ENCODE measurements at places on chromosomes 4 and X. TPM values are rescaled to one million over a fixed set of nuclear protein-coding genes. Genes with fewer than 3 reads are reported as not detected.

GRCh38 chrX:137847376-137847775 is 281.4 kb downstream of the ZIC3 start:
- no peak for DNase-seq
- no peaks in the 10 kb centered on the region for H3K4me1 ChIP-seq
- no peaks in the 10 kb centered on the region for H3K36me3 ChIP-seq
- no peaks in the 10 kb centered on the region for H3K27me3 ChIP-seq
- H3K27ac ChIP-seq: no peak overlapping the region
- H3K4me3 ChIP-seq: no peak overlapping the region

DNA sequence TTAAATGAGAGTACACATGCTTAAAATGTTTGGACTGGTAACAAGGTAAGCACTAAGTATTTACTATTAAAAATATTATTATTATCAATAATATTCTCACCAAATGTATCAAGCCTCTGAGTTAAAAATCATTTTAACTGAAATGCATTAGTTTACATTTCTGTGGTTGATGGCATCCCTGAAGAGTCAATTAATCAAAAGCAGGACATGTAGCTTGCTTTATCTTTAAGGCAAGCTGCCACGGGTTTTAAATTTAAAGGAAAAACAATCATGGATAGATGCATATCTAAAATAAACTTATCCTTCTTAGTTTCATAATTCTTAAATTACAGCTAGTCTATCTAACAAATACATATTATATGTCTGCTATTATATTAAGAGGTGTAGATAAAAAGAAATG is 584.8 kb upstream of the INTU start:
- H3K27me3 ChIP-seq: no peaks in the 10 kb centered on the region
- H3K27ac ChIP-seq: no peak overlapping the region
- no peak for DNase-seq
- H3K36me3 ChIP-seq: no peaks in the 10 kb centered on the region
- H3K4me3 ChIP-seq: no peak overlapping the region

DNA sequence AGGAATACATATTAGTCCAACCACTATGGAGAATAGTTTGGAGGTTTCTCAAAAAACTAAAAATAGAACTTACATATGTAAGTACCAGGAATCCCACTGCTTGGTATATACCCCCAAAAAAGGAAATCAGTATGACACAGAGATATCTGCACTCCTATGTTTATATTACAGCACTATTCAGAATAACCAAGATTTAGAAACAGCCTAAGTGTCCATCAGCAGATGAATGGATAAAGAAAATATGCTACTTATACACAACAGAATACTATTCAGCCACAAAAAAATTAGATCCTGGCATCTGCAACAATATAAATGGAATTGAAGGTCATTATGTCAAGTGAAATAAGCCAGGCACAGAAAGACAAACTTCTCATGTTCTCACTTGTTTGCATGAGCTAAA is 27.5 kb upstream of the ABCG2 start:
- no peaks in the 10 kb centered on the region for H3K36me3 ChIP-seq
- H3K4me1 ChIP-seq: no peaks in the 10 kb centered on the region

DNA sequence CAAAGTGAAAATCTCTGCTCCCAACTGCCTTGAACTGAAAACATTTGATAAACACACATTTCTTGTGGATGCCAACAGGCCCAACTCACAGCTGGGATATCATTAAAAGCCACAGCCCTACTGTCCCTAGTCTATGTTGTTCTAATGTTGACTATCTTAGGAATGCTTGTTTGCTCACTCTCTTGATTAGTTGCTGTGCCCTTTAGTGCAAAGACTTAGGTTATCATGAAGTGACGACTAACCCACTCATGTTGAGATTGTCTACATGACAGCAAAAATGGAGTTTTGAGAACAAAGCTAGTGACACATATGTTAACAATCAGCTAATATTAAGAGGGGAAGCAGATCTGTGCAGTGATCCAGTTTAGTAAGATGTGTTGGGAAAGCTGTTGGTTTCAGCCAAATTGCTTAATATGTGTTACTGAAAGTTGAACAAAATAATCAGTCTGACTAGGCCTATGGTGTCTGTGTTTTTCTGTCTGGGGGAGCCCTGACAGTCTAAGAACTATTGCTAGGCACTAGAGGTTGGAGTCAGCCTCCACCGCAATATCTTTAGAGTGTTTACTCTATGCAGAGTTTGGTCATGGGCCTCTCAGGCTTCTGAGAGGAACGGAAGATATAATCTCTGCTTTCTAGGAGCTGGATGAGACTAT is 125.5 kb downstream of the ATG4A start:
- no peaks in the 10 kb centered on the region for H3K4me1 ChIP-seq
- H3K4me3 ChIP-seq: no peak overlapping the region
- DNase-seq: peak; percentile 27
- H3K36me3 ChIP-seq: no peaks in the 10 kb centered on the region

Gene DRD5
- not detected for polyA plus RNA-seq

- H3K4me3 ChIP-seq: no peak overlapping the region
- H3K27ac ChIP-seq: no peak overlapping the region
- H3K4me1 ChIP-seq: peaks cover 4% of the 10 kb centered on the region
- H3K27me3 ChIP-seq: no peaks in the 10 kb centered on the region
Observed at GRCh38 chrX:106931831-106932491, 11.8 kb downstream of the CLDN2 start.

DNA sequence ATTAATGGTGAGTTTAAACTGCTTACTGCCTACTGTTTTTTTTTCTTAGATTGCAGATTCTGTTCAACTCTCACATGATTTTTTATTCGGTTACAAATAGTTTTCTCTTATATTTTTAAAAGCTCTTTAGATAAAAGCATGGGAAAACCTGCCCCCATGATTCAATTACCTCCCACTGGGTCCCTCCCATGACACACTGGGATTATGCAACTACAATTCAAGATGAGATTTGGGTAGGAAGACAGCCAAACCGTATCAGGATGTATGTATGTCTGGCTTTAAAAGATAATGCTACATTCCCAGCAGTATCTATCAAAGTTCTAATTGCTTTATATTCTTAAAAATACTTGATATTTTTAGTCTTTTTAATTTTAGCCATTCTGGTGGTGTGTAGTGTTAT is 131.5 kb downstream of the JADE1 start:
- no peaks in the 10 kb centered on the region for H3K4me1 ChIP-seq
- no peak overlapping the region for H3K27ac ChIP-seq
- H3K36me3 ChIP-seq: peaks cover 34% of the 10 kb centered on the region
- no peak for DNase-seq
- H3K4me3 ChIP-seq: no peak overlapping the region
- H3K27me3 ChIP-seq: no peaks in the 10 kb centered on the region

Gene CSAG2
- not detected for polyA plus RNA-seq

Gene LIMCH1
- polyA plus RNA-seq: 22.2 TPM

- H3K27me3 ChIP-seq: no peaks in the 10 kb centered on the region
- no peak for DNase-seq
- H3K4me1 ChIP-seq: peaks cover 23% of the 10 kb centered on the region
- H3K27ac ChIP-seq: no peak overlapping the region
- no peak overlapping the region for H3K4me3 ChIP-seq
- no peaks in the 10 kb centered on the region for H3K36me3 ChIP-seq
Observed at GRCh38 chr4:10200869-10201268, 84.3 kb upstream of the WDR1 start.

- no peak overlapping the region for H3K4me3 ChIP-seq
- no peaks in the 10 kb centered on the region for H3K36me3 ChIP-seq
- no peak for DNase-seq
- no peaks in the 10 kb centered on the region for H3K4me1 ChIP-seq
Observed at GRCh38 chr4:140603286-140603685, 34.5 kb upstream of the UCP1 start.

- no peaks in the 10 kb centered on the region for H3K27me3 ChIP-seq
- H3K27ac ChIP-seq: no peak overlapping the region
- no peaks in the 10 kb centered on the region for H3K36me3 ChIP-seq
- H3K4me1 ChIP-seq: peaks cover 36% of the 10 kb centered on the region
Observed at GRCh38 chrX:133658293-133658911, 243.1 kb upstream of the GPC4 start.

DNA sequence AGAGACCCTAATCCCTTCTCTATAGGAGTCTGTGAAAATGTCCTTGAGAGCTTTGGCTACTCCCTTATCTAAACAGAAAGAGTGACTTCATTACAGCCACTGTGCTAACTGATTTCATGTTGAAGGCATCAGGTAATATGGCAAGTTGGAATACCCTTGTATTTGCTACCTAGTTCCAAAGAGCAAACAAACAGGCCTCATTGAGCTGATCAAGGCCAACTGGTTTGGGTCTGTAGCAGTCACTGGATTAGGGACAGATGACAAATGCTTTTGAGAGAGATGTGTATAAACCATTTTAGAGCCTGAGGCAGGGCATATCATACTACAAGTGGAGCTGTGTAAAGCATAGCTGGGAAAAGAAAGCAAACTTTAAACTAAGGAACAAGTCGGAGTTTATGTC is 22.9 kb upstream of the PDLIM5 start:
- no peaks in the 10 kb centered on the region for H3K27me3 ChIP-seq
- H3K4me1 ChIP-seq: no peaks in the 10 kb centered on the region
- no peaks in the 10 kb centered on the region for H3K36me3 ChIP-seq

DNA sequence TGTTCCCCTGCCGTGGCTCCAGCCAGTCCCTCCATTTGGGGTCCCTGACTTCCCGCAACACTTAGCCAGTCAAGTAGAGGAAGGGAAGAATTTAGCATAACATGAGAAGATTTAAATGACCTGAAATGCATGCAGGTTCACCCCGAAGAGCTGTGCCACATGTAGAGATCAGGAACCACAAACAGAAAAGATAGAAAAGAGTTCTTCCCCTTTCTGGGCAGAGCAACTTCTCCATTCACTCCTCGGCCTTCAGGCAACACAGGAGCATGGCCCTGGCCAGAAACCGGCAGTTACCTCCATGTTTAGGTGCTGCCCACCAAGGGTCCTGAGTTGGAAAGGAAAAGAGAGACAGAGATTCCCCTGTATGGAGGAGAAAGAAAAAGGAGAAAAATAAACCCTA is 5.2 kb downstream of the NLRP2B start:
- no peak for DNase-seq
- H3K36me3 ChIP-seq: no peaks in the 10 kb centered on the region
- no peaks in the 10 kb centered on the region for H3K27me3 ChIP-seq
- H3K4me1 ChIP-seq: no peaks in the 10 kb centered on the region
- no peak overlapping the region for H3K27ac ChIP-seq

- no peak overlapping the region for H3K27ac ChIP-seq
- DNase-seq: no peak
- H3K27me3 ChIP-seq: no peaks in the 10 kb centered on the region
- H3K4me1 ChIP-seq: peaks cover 24% of the 10 kb centered on the region
- H3K4me3 ChIP-seq: no peak overlapping the region
Observed at GRCh38 chr4:168472920-168473319, 7.4 kb downstream of the DDX60L start.

Gene SERPINA7
- polyA plus RNA-seq: not detected

- no peak for DNase-seq
- no peaks in the 10 kb centered on the region for H3K36me3 ChIP-seq
- H3K27ac ChIP-seq: no peak overlapping the region
- no peaks in the 10 kb centered on the region for H3K27me3 ChIP-seq
- no peak overlapping the region for H3K4me3 ChIP-seq
Observed at GRCh38 chrX:118062048-118062789, 54.4 kb downstream of the KLHL13 start.

DNA sequence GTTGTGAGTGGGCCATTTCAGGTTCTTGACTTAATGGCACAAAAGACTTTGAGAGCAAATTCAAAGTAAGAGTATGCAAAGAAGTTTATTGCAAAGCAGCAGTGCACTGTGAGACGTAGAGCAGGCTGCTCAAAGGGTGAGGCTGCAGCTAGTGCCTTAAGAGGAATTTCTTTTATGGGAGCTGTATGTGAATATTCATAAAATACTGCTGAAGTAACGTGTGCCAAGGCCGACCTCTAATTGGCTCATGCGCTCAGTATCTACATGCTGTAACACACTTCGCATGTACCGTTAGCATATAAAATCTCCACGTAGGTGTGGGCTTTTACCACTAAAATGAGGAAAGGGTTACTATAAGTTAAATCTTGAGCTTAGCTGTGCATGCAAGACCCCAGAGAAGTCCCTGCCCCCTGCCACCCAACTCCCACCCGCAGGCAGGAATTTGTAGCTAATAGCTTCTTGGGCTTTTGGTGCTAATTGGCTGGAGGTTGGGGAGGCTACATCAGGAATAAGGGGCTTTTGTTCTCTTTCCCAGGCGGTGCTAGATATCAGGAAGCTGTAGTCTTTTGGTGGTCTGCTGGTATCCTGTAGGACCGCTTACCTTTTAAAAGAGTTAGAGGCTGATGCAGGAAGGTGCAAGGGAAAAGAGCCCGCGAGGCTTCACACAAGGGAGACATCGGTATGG is 47.6 kb downstream of the FSTL5 start:
- H3K36me3 ChIP-seq: no peaks in the 10 kb centered on the region
- no peak overlapping the region for H3K4me3 ChIP-seq
- no peaks in the 10 kb centered on the region for H3K4me1 ChIP-seq
- no peak overlapping the region for H3K27ac ChIP-seq
- H3K27me3 ChIP-seq: no peaks in the 10 kb centered on the region

Gene NPY2R
- polyA plus RNA-seq: not detected

DNA sequence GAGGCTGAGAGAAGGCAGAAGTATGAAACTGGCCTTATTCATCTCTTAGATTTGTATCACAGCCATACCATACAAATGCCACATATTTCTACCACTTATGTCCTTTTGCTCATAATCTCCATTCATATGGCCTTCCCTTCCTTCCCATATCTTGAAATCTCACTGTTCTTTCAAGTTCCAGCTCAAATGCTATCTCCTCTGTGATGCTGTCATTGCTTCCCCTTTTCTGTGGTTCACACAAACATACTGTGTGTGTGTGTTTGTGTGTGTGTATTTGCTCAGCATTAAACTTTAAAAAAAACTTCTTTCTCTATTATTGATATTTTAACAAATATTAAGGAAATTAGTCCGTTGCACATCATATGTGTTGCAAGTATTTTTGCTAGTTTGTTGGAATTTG is 26.7 kb downstream of the PHKA1 start:
- DNase-seq: no peak
- peaks cover 17% of the 10 kb centered on the region for H3K4me1 ChIP-seq
- no peaks in the 10 kb centered on the region for H3K27me3 ChIP-seq
- no peak overlapping the region for H3K4me3 ChIP-seq
- no peak overlapping the region for H3K27ac ChIP-seq
- no peaks in the 10 kb centered on the region for H3K36me3 ChIP-seq

GRCh38 chrX:30979271-30979670 is 90.2 kb upstream of the TAB3 start:
- H3K27me3 ChIP-seq: no peaks in the 10 kb centered on the region
- no peaks in the 10 kb centered on the region for H3K4me1 ChIP-seq
- DNase-seq: no peak
- H3K36me3 ChIP-seq: no peaks in the 10 kb centered on the region

DNA sequence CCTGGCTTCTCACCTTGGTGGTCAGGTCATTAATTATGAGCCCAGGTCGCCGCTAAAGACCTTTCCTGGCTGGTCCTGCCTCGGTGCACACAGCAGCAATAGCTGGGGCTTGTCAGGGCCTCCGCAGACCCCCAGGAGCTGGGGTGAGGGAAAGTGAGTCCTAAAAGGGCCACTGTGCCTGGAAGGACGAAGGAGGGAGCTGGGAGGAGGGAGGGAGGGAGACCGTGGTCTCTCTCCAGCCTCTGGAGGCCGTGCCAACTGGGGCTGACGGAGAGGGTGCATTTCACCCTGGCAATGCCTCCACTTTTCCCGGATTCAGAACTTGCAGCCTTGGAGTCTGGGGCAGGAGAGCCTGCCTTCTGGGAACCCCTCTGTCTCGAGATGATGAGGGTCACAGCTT is 60.4 kb downstream of the CRLF2 start:
- no peaks in the 10 kb centered on the region for H3K36me3 ChIP-seq
- H3K4me1 ChIP-seq: no peaks in the 10 kb centered on the region

Data from GM23248 (cell line).